K562 (cell line): ENCODE measurements at places on chromosomes 5 and 9. TPM values are rescaled to one million over a fixed set of nuclear protein-coding genes. Genes with fewer than 3 reads are reported as not detected.

DNA sequence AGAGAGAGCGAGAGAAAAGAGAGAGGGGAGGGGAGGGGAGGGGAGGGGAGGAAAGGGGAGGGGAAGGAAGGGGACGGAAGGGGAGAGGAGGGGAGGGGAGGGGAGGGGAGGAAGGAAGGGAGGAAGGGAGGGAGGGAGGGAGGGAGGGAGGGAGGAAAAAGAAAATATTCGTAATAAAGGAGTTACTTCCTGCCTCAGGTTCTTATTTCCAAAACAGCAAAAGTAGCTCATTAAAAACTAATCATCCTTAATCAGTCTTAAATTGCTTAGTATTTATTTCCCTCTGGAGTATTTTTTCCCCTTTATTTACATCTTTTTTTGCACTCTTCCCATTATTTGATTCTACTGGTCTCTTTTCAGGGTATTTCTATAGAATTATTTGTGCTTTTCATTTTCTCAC is 162.3 kb downstream of the FANCC start:
- no peak for DNase-seq

The THG1L gene
- 35.3 and 38.1 TPM in 2 replicates for polyA plus RNA-seq

The TAS2R1 gene
- polyA plus RNA-seq = not detected in 2 replicates

GRCh38 chr9:92360083-92360482 is 34.3 kb downstream of the CENPP start:
- no peak for DNase-seq

- no peak for DNase-seq
Measured at GRCh38 chr9:127221695-127222094, 42.9 kb upstream of the GARNL3 start.

DNA sequence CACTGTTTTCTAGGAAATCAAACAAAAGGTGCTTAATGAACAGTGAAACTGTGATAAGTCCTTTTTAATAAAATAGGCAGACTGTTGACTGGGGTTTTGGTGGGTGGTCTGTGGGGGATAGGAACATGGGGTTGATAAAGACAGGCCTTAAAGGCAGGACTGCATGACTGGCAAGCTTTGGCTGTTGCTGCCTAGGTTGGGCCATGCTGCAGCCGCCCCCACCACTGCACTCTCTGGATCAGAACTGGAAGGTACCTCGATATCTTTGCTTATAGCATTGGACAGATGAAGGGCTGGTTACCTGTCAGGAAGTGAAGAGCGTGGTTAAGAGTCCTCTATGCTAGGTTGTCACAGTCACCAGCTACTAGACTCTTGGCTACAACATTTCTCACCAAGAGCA is 24.4 kb downstream of the APBA1 start:
- no peak for DNase-seq

- peak; percentile 70 for DNase-seq
Measured at GRCh38 chr5:96868603-96869371, 7.5 kb upstream of the ERAP2 start.

The SLC34A3 gene
- polyA plus RNA-seq = not detected in 2 replicates

DNA sequence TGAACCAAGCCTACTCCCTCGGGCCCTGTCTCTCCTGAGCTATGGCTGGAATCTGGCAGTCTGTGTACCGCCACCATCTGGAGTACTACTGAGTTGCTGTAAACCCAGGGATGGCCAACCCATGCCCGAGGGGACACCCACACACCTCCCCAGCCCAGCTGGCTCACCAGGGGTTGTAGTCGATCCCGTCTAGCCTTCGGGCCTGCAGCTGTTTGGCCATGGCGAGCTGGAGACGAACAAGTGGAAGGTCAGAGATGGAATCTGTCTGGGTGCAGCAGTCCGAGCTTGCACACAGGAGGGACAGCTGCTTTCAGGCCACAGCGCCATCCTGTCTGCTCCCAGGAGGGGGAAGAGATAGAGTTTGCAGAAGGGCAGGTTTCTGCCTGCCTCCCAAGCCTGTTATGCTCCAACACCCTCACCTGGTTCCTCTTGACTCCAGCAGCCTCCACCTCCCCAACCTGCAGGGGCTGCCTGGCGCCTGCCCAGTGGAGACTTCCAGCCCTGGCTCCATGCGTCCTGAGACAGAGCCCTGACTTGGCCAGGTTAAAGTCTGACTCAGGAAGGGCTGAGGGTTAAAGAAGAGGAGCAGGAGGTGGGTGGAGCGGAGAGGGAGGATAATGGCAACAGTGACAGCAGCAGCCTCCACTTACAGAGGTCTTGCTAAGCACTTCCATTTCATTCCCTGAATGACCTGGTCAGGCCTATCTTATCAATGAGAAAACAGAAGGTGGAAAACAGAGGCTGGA is 15.8 kb upstream of the SPOUT1 start:
- peak; percentile 93 for DNase-seq

The ANXA6 gene
- 8.3 and 8.8 TPM in 2 replicates for polyA plus RNA-seq

The SAXO1 gene
- polyA plus RNA-seq = not detected in 2 replicates

- DNase-seq = peak; percentile 37
Measured at GRCh38 chr9:2271426-2271825, 256.3 kb downstream of the SMARCA2 start.

DNA sequence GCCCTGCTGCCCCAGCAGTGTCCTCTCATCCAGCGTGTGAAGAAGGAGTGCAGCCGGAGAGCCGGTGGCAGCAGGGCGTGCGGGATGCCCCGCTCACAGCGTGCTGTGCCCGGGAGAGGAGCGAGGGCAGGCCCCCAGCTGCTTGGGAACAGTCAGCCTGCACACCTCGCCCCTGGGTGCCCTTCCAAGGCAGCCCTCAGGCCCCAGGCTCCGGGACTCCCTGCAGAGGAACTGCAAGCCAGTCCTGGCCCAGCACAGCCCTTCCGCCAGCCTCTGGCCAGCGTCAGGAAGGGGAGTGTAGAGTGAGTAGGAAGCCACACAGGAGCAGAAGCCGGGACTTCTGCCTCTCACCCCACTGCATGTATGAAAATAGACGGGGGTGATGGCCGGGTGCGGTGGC is 43.5 kb downstream of the ADAMTS2 start:
- no peak for DNase-seq

The DNAI1 gene
- 0.17 TPM in 1 of 2 replicates, not detected in the other for polyA plus RNA-seq

DNA sequence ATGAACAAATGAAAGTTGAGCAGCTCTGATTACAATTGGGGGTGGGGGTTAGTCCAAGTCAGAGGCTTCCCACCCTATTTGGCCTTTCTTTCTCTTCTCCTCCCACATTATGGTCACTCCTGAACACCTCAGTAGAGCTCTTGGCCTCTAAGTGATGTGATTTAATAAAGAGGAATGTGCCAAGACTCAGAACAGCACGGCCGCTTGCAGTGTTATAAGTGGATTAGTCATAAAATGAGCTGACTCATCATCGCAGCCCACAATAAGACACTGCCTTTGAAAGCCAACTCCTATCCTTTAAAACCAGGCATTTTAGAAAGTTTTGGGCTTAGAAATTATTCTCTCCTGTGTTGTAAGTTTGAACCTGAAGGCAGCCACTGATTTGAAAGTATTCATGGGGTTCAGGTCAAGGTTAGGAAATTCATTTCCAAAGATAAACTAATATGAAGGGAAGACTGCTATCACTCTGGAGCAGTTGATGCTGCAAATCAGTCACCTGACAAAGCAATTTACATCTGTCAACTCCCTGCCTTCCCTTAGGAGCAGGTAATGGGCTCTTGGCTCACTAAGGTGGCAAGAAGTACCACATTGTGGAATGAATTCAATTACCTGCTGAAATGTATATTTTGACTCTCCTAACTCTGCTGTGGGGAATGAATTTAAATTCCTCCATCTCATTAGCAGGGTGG is 283.6 kb upstream of the NMUR2 start:
- no peak for DNase-seq

DNA sequence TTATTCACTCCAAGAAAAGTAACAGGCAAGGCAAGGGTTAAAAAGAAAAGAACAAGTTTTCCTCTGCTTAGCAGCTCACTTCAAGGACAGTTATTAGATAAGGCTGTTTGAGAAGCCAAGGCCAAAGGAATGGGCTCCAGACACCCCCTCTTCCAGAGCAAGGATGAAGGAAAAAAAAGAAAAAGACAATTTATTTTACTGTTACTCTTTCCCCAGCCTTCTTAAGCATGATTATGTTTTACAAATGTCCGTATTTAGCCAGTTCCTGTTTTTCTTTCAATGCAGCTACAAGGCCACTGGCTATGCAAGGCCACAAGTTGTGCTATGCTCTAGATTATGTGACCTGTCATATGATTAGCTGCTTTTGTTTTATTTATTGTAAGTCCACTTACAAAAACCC is 106.5 kb upstream of the SIMC1 start:
- DNase-seq = no peak

- DNase-seq = no peak
Measured at GRCh38 chr5:163633926-163634460, 128.6 kb downstream of the MAT2B start.

- DNase-seq = no peak
Measured at GRCh38 chr9:3124001-3124400, 280.1 kb upstream of the PUM3 start.
